ENCODE measurements at places on chromosomes 2 and 18. TPM values are rescaled to one million over a fixed set of nuclear protein-coding genes. Genes with fewer than 3 reads are reported as not detected.

GRCh38 chr2:28716265-28716865 lies 35.3 kb upstream of the PPP1CB start:
- DNase-seq = peak; percentile 95
- no peaks in the 10 kb centered on the region for H3K27me3 ChIP-seq
- peak overlapping the region; percentile 88 for H3K27ac ChIP-seq
- H3K36me3 ChIP-seq = no peaks in the 10 kb centered on the region

DNA sequence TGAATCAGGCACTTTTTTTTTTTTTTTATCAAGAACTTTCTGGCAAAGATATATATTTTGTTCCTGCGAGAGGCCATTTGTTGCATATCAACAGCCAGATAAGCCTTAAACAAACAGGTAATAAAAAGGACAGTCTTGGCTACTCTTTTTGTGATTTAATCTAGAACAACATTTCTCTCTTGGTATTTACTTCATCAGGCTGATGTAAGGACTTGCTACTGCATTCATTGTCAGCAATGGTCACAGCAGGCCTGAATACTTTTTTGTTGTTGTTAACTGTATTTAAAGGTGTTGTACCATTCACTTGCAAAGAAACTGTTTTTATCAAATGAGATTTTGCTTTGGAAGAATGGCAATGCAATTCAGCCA lies 683.8 kb downstream of the IRS1 start:
- H3K27me3 ChIP-seq = no peaks in the 10 kb centered on the region
- no peaks in the 10 kb centered on the region for H3K36me3 ChIP-seq
- DNase-seq = no peak
- no peak overlapping the region for H3K27ac ChIP-seq

ASB18 gene
- total RNA-seq = not detected

KCNG3 gene
- total RNA-seq = 0.88 TPM

IMPA2 gene
- total RNA-seq = 157 TPM

TNS1 gene
- 471 TPM for total RNA-seq
